ENCODE measurements at places on chromosomes 7 and 10.
A peak's percentile ranks its signal among the peaks of the same experiment; 100 is the strongest.

- DNase-seq: peak; percentile 83
Observed at GRCh38 chr7:99040104-99040958, 103.6 kb downstream of the SMURF1 start.

DNA sequence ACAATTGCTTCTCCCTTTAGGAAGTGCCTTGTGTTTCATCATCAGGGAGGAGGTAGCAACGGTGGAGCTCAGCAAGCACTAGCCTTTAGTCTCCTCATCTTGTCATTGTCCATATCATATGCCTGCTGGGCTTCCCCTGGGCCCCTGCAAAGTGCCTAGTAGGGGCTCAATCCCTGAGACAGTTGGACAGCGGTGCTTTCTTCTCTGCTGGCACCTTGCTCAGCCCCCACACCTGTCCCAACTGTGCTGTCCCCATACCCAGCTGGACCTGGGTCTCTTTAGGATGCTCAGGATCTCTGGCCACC lies 5.5 kb downstream of the SMARCD3 start:
- DNase-seq: no peak

GRCh38 chr7:116353647-116354046 lies 143.3 kb downstream of the TES start:
- no peak for DNase-seq

GRCh38 chr10:71396084-71396710 lies 523 bp upstream of the CDH23 start:
- DNase-seq: peak; percentile 25

DNA sequence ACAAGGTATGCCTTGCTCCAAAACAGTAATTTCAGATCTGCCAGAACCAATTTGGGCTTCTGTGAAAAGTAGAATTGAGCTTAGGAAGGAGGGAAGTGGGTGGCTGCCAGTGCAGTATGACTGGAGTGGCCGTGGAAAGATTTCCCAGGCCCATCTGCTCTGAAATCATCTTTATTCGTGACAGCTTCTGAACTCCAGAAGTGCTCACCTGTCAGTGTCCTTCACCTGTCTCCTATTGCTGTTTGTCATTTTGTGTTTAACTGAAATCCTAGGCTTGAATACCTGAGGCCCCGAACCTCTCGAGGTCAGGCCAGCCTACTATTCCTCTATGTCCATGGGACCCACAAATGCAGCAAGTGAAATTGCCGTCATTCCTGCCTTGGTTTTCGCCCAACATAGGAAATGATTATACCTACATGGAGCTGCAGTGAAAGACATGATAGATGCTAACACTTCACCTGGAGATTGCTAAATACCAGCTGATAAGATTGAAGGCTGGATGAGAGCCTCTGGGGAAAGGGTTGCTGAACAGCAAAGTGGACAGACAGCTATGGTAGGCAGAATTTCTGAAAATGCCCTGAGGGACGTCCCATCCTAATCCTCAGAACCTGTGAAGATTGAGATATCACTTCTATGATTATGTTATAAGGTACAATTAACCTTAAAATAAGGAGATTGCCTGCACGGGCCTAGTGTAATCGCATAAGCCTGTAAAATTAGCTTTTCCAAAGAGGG lies 82.1 kb downstream of the C1GALT1 start:
- DNase-seq: no peak

DNA sequence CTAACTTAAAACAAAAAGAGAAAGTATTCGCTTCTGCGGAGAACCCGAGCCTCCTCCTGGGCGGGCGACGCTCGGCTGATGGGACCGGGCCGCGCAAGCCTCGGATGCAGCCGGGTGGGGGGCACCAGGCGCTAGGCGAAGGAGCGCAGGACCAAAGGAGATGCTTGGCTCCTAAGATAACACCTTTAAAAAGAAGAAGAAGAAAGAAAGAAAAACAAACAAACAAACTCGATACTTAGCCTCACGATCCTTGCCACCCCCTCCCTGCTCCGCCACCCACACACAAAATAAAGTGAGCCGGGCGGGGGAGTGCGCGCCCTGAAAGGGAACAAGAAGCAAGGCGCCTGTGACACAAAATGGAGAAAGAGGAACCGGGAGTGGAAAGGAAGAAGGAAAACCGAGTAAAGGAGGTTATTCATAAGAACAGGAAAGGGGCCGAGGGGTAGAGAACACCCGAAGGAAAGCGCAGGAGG lies 34.0 kb upstream of the EBLN1 start:
- DNase-seq: peak; percentile 60

- DNase-seq: no peak
Observed at GRCh38 chr7:23353172-23353571, 54.0 kb downstream of the MALSU1 start.

DNA sequence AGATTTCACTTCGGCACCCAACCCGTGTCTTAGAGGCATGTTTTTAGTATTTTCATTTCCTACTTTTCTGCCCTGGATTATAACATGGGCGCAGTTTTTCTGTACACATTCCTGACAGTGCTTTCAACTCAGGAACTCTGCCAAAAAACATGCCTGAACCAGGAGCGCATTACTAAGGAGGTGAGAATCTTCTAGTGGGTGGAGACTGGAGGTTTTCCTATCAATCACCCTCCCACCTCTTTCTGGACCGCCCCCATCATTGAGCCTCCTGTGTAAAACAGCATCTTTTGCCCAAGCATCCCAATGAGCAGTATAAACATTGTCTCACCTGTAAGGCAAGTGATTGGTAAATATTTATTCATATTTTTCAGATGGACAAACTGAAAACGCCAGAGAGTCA lies 53.2 kb downstream of the STK17A start:
- peak; percentile 81 for DNase-seq

Data from fibroblast of skin of right biceps (primary cell).